Cortex of kidney (tissue), 1 donor: ENCODE measurements at places on chromosomes 12 and 14.

GRCh38 chr12:13504074-13504473, 307.5 kb downstream of the EMP1 start:
- DNase-seq = no peak

GRCh38 chr14:22664261-22664660, 20.1 kb upstream of the OR6J1 start:
- DNase-seq = no peak

- no peak for DNase-seq
Observed at GRCh38 chr12:25692115-25693035, 139.3 kb upstream of the LMNTD1 start.

DNA sequence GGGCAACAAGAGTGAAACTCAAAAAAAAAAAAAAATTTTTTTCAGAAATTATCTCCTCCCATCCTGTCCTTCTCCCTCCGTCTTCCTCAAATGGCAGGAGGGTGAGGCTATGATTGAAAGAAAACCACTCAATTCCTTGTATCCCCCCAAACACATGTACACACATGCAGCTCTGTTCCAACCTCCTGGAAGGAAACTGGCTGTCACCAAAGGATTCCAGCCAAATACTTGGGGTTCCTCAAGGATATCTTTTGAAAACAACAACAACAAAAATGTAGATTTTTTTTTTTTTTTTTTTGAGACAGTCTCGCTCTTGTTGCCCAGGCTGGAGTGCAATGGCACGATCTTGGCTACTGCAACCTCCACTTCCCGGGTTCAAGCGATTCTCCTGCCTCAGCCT, 46.8 kb upstream of the VASH1 start:
- no peak for DNase-seq

DNA sequence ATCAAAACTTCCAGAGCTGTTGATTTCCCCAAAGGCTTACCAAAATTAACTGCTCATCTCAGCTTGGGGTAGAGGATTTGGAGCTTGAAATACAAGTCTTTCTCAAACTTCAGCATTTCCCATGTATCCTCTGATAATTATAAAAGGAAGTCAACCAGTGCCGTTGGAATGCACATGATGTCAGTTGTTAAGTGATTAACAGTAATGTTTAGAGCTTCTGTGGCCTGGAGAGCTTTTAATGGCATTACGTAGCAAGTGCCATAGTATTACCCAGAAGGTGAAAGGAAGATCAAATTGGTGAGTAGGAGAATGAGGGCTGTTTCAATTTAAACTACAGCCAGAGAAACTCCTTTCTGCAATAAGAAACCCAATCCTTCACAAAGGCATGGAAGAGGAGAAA, 62.5 kb upstream of the PTPRR start:
- no peak for DNase-seq

- no peak for DNase-seq
Observed at GRCh38 chr12:9606247-9606646, 1.5 kb downstream of the KLRB1 start.

GRCh38 chr12:123939716-123940626, 32.7 kb downstream of the CCDC92 start:
- DNase-seq = no peak

DNA sequence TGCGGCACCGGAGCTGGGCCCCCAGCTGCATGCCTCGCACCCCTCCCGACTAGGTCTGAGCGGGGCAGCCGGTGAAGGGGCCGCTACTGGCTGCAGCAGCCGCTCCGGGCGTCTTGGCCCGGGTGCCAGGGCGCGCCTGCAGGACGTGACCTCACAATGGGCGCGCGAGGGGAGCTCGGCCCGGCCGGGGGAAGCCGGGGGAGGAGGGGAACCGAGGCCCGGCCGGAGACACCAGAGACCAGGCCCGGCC, 353 bp downstream of the BAG5 start:
- no peak for DNase-seq

- no peak for DNase-seq
Observed at GRCh38 chr12:101077791-101078528, 132.1 kb downstream of the SLC5A8 start.

DNA sequence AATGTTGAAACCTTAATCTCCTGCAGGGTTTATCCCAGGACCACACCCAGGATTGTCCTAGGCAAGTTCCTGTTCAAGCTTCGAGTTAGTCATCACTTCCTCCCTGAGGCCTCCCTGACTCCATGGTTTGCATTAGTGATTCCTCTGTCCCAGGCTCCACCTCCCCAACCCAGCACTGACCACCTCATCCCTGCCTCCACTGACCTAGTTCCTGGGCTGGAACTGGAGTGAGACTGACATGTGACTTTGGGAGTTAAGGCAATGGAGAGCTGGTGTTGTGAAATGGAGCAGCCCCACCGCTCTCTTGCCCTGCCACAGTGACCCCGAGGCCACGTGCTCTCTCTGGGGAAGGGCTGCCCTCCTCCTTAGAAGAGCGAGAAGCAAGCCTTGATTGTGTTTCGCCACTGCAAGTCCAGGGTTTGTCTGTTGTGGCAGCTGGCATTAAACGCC, 15.8 kb upstream of the DTX1 start:
- no peak for DNase-seq

GRCh38 chr12:5567016-5567725, 135.3 kb downstream of the NTF3 start:
- no peak for DNase-seq

DNA sequence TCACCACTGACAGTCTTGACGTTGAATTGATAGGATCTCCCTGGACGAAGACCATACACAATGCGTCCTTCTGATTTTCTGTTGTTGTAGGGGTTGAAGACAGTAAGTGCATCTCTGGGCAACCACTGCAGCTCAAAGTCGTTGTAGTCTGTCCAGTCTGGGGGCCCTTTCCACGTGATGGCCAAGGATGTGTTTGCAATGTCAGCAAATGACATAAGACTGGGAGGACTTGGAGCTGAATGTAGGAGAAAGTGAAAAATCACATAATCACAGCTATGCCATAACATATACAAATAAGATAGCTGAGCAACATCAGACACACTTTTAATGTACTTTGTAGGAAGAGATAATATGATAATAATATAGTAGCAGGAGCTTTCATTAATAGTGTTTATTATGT, 77.8 kb downstream of the PTPRB start:
- DNase-seq = no peak

DNA sequence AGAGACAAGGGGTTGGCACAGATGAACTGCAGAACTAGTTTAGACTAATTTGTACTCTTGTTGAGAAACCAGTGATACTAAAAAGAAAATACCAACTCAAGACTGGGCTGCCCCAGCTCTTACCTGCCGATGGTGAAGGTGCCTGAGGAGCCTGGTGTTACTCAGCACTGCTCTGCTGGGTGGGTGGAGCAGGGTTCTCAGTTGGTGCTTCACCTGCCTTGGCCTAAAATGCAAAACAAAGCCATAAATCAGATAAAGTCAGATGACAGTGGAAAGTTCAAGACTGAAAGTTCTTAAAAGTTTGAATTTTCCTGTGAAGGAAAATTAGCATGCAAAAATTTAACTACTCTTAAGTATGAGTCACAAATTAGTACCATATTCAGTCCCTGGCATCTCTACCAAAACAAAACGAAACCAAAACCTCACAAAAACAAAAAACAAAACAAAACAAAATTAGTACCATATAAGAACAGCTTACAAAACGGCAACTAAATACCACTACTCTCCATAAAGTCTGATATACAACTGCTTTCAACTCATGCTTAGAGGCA, 21.9 kb downstream of the YBX3 start:
- DNase-seq = no peak

- DNase-seq = no peak
Observed at GRCh38 chr12:3432176-3432742, 58.7 kb upstream of the PRMT8 start.

GRCh38 chr14:96264853-96265252, 8.8 kb downstream of the BDKRB1 start:
- DNase-seq = no peak

DNA sequence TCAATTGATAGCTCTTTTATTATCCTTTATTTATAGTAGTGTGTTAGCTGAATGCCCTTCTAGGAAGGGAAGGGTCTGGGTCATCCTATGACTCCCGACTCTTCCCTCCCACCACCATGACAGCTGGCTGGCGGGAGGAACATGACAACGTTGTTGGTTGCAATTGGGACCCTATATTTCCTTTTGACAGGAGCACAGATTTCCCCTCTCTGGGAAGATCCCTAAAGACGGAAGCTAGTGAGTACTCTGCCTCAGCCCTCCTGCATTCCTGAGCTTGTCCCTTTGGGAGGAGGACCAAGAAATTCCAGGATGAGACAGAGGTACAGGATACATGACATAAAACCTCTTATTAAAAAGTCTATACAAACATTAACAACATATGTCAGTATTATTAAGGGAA, 485.4 kb downstream of the NAV3 start:
- DNase-seq = no peak

- DNase-seq = no peak
Observed at GRCh38 chr12:26704214-26704613, 128.8 kb downstream of the ITPR2 start.

DNA sequence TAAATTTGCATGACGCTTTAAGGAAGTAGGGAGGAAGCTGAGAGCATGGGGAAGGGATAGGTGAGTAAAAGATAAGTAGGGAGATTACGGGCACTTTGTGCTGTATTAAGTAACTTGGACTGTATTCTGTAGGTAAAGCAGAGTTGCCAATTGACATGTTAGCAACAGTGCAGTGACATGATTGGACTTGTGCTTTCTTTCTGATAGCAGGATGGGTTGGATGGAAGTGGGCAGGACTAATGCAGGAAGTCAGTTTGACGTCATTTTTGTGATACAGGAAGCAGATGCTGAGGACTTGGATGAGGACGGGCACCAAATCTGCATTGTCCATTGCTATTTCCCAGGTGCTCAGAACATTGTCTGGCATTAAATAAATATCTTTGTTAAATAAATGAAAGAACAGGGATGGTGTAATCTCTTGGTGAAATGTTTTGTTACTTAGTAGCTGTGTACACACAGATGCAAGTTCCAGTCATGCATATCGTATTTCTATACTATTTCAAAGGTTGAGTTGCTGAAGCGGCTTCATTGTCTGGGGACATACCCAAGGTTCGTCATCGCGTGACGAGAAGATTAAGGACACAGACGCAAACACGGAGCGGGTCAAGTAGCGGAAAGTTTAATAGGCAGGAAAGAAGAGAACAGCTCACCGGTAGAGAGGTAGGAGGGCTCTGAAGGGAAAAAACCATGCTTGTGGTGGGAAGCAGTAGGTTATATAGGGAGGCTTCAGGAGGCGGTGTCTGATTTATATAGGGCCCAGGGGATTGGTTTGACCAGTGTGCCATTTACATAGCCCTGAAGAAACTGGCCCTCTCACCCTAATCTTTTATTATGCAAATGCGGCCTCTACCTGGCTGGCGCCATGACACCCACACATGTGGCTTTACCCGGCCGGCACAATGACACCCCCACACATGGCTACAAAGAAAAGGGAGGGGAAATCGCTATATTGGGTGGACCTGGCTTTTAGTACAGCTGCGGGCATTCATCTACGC, 30.7 kb downstream of the GUCY2C start:
- no peak for DNase-seq

DNA sequence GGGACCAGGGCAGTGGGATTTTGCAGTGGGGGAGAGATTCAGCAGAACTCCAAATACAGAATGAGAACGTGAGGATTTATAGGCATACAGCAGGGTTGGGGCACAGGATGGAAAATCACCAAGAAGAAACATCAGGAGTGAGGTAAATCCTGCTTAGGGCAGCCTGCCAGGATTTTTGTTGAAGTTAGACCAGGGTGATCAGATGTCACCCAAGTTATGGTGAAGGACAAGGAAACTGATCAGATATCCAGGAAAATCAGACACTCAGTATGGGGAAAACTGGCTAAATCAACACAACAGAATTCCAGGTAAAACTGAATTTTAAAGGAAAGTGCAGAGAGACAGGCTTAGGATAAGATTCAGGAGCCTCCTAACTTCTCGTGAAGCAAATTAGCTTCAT, 682.4 kb downstream of the TMEM121 start:
- no peak for DNase-seq

- no peak for DNase-seq
Observed at GRCh38 chr14:89180546-89180945, 236.5 kb downstream of the FOXN3 start.

GRCh38 chr12:71011261-71011660, 90.7 kb upstream of the PTPRR start:
- no peak for DNase-seq

DNA sequence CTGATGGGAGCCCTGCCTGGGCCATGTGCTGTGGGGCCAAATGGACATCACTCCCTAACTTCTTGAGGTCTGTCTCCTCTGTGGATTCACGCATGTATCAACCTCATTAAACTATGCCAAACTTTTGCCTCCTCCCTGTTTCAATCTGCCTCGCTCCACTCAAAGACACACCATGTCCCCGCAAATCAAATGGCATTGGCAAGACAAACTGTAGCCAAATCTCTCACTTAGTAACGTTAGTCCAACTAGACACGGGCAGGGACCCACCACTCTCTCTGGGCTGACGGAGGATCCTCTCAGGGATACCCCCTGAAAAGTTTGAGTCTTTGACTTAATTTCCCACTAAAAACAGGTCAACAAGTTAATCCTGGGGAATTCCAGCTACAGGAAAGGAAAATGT, 8.0 kb downstream of the ZBTB39 start:
- no peak for DNase-seq

- no peak for DNase-seq
Observed at GRCh38 chr12:62396750-62397149, 69.9 kb upstream of the MON2 start.

DNA sequence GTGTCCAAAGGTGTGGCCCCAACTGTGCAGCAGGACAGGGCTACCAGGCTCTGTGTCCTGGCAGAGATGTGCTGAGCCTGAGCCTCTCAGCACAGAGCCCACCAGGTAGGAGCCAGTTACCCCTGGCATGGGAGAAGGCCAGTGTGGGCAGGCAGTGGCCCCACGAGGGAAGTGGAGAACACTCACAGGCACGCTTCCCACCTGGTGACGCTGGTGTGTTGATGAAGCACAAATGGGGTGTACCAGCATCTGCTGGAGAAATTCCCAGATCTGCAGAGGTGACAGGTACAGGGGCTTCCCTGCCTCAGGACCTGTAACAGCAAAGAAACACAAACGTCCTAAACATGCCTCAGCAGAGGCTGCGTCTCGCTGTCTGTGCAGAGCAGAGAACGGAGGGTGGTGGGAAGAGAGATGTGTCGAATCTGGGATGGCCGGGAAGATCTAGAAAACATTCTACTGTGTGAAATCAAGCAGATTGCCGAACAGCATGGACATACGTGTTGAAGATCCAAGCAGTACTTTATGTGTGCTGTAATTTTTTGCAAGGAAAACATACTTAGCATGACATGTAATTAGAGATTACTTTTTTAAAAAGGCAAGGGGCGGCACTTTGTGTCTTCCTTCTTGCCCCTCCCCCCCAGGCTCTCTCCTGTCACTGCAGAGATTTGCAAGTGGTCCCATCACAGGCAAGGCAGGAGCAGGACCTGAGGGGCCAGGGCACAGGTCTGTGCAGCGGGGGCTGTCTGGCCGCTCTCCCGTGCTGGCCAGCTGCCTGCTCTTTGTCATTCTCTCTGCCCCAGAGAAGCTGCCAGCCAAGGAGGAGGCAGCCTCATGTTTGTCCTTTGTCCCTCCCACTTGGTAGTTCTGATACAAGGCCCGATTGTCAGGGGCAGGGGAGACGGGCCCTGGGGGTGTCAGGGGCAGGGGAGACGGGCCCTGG, 17.3 kb downstream of the HIP1R start:
- no peak for DNase-seq

GRCh38 chr12:106015646-106016045, 123.1 kb downstream of the NUAK1 start:
- no peak for DNase-seq
